SK-N-SH treated with all-trans-retinoic acid at 6 μM for 48 hours (cell line): ENCODE measurements at places on chromosomes 6 and 20.

- ATAC-seq, result no peak
These were observed 5.3 kb downstream of the SCAF8 start for GRCh38 chr6:154738551-154738961.

DNA sequence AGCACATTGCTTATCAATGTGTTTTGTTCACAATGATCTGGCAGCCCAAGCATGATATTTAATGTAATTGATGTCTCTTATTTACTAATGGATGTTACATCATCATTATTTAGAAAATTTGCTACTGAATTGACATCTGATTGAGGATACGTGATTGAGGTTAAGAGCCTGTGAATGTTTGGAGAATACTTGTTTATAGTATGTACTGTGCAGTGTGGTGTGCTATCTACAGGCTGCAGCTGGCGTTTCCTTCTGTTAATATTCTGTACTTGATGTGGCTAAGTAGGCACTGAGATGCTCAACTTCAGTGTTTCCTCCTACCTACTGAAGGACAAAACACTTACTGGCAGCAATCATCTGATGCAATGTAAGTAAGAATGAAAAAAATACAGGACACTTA, 709.6 kb upstream of the FLRT3 start:
- ATAC-seq, result no peak

- ATAC-seq, result no peak
These were observed 14.1 kb downstream of the CDYL start for GRCh38 chr6:4790158-4790899.

- no peak for ATAC-seq
These were observed 45.2 kb downstream of the AKIRIN2 start for GRCh38 chr6:87656857-87657256.

DNA sequence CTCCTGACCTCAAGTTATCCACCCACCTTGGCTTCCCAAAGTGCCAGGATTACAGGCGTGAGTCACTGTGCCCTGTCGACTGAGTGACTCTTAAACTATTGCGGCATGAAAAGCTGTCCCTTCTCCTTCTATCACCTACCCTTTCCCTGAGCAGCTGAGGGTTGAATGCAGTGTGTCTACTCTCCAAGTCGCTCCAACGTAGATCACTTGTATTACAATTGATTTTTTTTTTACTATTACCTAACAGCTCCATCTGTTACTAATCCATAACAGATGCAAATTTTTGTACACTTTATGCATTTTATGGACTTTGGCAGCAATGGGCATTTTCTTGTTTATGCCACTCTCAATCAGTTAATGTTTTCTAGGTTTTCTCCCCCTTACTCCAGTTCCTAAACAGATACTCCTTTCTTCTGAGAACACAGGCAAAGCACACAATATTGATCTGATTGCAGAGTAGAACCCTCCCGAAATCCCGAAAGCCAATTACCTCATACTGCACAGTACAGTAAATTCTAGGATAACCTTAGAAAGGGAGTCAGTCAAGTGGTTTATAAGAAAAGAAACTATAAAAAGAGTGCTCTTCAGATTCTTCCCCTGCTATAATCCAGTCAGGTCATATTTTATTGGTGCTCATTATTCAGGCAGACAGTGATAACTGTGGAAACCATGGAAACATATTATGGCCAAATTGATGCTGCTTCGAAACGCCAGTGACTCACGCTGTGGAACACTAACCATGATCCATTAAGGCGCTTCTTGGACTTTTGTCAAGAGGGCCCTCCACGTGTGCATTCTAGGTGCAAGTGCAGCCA, 273.0 kb downstream of the ADGB start:
- ATAC-seq, result peak; percentile 92

DNA sequence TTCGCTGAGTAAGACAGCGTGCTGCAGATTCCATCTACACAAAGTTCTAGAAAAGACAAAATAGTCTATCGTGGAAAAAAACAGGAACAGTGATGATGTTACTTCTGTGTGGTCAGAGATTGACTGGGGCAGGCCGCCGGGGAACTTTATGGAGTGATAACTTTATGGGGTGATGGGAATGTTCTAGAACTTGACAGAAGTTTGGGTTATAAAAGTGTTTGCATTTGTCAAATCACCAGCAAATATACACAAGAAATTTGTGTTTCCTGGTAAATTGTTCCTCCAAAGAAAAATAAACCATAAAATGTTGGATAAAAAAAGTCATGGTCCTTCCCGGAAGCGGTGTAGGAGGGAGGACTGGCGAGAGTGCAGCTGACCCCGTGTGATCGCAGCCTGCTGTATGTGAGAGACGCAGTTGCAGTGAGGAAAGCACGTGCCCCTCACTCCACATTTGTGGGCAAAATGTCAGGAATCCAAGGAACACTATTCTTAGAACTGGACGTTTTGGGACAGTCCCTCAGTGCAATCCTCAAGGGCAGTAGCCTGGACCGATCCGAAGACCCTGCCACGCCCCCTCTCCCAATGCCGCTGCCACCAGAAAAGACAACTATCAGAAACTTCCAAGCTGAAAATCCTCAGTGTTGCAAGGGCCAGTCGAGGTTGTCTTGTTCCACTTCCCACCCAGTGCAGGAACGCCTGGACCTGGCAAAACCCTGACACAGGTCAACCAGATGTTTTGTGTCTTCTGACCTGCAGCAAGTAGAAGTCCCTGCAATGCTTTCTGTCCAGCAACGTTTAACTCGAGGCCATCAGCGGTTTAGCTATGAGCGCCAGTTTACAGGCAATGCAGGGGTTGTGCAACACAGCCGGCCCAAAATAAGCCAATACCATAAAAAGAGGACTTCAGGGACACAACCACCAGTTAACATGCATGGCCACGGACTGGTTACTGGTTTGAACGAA, 80.5 kb upstream of the QKI start:
- no peak for ATAC-seq

DNA sequence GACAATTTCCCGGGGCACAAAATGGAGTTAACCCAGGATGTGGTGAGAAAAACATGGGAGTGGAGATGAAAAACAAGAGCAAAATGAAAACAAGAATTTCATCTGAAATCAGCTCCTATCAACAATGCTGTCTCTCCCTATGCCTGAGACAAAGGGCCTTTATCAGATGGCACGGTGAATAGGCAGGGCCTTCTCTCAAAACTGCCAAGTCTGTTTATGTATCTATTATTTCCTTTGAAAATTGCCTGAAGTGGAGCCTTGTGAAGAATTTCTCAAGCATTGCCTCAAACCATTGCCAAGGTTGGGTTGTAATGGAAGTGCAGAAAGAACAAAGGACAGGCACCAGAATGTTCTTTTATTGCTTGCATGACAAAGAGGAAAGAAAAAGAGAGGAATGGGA, 74.7 kb downstream of the BTBD3 start:
- ATAC-seq, result no peak

GRCh38 chr6:17580518-17581048, 19.5 kb upstream of the FAM8A1 start:
- peak; percentile 89 for ATAC-seq

- no peak for ATAC-seq
These were observed 283.7 kb downstream of the SYNE1 start for GRCh38 chr6:152353440-152353839.

DNA sequence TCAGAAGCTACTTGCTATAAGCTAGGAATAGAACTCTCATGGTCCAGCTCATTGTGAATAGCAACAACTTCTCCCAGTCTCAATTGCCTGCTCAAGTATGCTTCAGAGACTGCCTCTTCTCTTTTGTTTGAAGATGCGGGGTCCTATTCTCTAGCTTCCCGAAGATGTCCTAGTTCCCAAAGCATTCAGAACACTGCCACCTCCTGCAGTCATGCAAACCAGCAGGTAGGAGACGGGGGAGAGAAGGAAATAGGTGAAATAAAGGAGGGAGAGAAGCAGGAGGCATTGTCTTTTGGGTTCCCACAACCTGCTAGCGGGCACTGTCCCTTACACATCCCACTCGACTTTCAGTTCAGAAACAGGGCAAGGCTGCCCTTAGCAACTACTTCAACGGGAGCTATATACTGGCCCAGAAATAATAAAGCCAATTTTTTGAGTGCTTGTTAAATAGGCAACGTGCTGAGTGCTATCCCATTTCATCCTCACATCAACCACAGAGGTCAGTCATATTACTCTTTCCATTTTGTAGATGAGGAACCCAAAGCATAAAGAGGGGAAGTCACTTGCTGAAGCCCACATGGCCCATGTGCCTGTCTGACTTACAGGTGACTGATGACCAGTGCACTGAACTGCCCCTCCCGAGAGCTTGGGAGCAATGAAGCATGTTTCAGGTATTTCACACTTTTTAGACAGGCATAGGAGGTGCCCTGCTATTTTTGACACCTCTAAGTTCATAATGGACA, 61.9 kb upstream of the ATXN1 start:
- no peak for ATAC-seq

- peak; percentile 51; the same call in 2 of the 3 replicates for ATAC-seq
These were observed 129.7 kb upstream of the FAM83B start for GRCh38 chr6:54716877-54717276.

DNA sequence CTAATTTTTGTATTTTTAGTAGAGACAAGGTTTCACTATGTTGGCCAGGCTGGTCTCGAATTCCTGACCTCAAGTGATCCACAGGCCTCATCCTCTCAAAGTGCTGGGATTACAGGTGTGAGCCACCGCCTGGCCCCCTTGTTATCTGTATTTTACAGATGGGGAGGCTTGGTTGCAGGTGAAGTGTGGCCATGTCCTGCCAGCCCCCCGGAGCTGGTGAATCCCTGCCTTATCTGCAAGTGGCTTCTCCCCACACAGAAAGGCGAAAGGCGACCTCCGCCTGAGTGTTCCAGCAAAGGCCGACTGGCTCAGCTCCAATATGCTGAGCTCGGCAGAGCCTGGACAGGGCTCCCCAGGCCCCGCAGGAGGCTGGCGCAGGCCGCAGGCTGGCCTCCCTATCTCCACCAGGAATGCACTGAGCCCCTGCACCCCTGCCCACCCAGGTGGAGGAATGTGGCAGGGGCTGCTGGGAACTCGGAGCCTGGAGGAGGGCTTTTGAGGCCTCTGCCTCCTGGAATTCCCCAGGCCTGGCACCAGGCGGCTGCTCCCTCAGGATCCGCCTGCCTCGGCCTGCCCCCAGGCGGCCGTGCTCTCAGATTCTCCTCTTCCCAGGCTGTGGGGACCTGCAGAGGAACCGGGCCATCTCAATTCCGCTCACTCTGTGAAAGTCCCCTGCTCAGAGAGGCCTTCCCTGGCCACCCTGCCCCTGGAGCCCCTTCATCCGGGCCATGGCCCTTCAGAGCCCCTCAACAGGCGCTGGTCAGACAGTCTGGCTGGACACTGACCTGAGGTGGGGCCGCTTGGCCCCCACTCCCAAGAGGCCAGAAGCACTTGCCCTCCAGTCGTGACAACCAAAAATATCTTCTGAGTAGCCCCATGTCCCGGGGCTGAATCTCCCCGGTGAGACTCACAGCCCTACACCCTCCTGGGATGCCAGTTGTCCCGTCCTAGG, 9.3 kb upstream of the LAMA5 start:
- ATAC-seq, result peak; percentile 54

GRCh38 chr6:132643547-132643946, 15.4 kb downstream of the TAAR1 start:
- ATAC-seq, result no peak

DNA sequence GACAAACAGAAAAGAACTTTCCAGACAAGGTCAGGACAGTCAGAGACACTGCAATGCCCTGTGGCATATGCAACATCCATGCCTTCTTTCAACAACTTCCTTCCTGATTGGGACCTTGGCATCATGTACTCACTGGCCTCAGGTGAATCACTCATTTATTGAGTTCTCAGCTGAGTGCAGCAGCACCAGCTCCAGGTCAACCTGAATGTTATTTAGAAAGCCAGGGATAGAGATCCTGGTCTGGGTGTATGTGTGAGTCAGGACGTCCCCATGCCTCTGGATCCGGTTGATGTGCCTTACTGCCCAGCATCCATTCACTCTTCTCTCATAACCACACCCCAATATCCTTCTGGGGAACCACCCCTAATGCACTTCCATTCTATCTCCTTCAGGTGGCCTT, 54.4 kb downstream of the SNRNP48 start:
- no peak for ATAC-seq

GRCh38 chr20:21944227-21944626, 238.8 kb downstream of the PAX1 start:
- ATAC-seq, result no peak

DNA sequence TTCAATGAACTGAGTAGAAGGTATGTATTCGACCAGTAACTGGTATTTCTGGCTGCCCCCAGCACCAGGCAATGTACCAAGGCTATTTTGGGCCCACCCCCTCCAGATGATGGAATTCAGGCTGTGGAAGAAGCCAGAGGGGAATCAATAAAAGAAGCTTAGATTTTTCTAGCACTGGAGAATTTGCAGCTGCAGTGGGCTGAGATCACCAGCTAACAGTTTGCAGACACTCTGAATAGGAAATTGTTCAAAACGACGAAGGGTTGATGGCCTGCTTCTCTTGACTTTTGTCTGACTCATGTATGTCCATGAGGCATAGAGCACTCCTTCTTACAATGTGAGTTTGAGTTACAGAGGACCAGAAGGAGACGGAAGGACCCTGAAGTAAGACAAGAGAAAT, 32.4 kb upstream of the FBXO9 start:
- no peak for ATAC-seq

DNA sequence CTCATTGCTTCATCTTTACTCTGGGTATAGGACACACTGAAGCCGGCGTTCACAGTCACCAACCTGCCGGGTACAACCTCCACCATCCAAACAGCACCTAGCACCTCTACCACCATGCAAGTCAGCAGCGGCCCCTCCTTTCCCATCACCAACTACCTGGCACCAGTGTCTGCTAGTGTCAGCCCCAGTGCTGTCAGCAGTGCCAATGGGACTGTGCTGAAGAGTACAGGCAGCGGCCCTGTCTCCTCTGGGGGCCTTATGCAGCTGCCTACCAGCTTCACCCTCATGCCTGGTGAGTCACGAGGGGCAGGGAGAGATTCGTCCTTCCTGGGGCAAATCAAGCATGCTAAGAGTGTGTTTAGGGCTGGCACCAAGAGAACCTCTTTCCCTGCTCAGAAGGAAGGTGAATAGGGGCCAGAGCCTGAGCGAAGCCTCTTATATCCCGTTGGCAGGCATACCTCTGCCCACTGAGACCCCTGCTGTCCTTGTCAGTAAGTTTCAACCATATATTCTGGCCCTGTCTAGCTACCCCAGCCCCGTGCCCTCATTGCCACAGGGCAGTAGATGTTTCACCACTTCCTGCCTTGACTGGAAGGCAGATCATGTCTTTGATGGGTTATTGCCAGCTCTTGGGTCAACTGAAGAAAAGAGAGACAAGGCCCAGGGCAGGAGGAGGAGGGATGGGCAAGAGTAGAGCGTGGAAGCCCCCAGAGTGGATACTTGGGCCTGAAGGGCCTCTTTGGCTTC, 4.8 kb downstream of the SRF start:
- ATAC-seq, result no peak

DNA sequence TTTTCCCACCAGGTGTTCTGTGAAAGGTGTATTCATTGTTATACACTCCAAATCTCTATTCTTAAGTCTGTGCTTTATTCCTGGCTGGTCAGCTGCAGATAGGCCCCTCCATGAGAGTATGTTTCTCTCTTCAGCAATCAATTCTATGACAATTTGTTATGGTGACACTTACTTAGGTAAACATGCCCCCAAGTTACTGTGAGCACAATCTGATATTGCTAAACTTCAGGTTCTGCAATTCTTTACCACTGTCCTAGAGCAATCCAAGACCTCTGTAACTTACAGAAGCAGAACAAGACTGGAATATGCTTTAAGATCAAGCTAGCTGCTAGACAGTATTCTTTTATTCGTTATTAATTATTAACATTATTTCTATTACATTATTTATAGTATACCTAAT, 391.9 kb downstream of the FRK start:
- no peak for ATAC-seq

- ATAC-seq, result no peak
These were observed 473.6 kb downstream of the EPHA7 start for GRCh38 chr6:92945799-92946198.
